ENCODE measurements at places on chromosomes 7 and 10. TPM values are rescaled to one million over a fixed set of nuclear protein-coding genes. Genes with fewer than 3 reads are reported as not detected.

AP4M1 gene
- 13.9 TPM for total RNA-seq

ITGA8 gene
- total RNA-seq: 62.2 TPM

EMX2 gene
- 0.95 TPM for total RNA-seq

GSTO1 gene
- 50.0 TPM for total RNA-seq

TMEM213 gene
- not detected for total RNA-seq

PHF14 gene
- total RNA-seq: 169 TPM

NUTM2E gene
- total RNA-seq: not detected

SPAG6 gene
- 0.37 TPM for total RNA-seq

AP5Z1 gene
- total RNA-seq: 15.8 TPM

IFRD1 gene
- total RNA-seq: 49.0 TPM

GALNT17 gene
- total RNA-seq: 27.0 TPM

UBE3C gene
- total RNA-seq: 119 TPM

MKLN1 gene
- 133 TPM for total RNA-seq

TMUB1 gene
- 9.7 TPM for total RNA-seq

TMEM176A gene
- total RNA-seq: 20.8 TPM

Measured in urinary bladder (tissue), 4 donors.